ENCODE measurements at places on chromosomes 6 and 20. TPM values are rescaled to one million over a fixed set of nuclear protein-coding genes. Genes with fewer than 3 reads are reported as not detected.

Gene RIPOR2
- total RNA-seq = 3.7 TPM

Gene THBS2
- total RNA-seq = 4.5 TPM

Gene MUCL3
- not detected for total RNA-seq

Gene PTPN1
- total RNA-seq = 10.0 TPM

Gene SLA2
- 0.19 TPM for total RNA-seq

Gene PET117
- total RNA-seq = 5.5 TPM

Gene HSPA1L
- total RNA-seq = 0.51 TPM

Gene THEMIS
- total RNA-seq = 0.29 TPM

Gene RAD21L1
- total RNA-seq = not detected

Gene INSM1
- 4.1 TPM for total RNA-seq

Gene ARFGEF3
- 15.1 TPM for total RNA-seq

Gene ACSS2
- total RNA-seq = 24.3 TPM

Gene MLN
- not detected for total RNA-seq
